HL-60 (cell line): ENCODE measurements at places on chromosomes 7 and 10.

DNA sequence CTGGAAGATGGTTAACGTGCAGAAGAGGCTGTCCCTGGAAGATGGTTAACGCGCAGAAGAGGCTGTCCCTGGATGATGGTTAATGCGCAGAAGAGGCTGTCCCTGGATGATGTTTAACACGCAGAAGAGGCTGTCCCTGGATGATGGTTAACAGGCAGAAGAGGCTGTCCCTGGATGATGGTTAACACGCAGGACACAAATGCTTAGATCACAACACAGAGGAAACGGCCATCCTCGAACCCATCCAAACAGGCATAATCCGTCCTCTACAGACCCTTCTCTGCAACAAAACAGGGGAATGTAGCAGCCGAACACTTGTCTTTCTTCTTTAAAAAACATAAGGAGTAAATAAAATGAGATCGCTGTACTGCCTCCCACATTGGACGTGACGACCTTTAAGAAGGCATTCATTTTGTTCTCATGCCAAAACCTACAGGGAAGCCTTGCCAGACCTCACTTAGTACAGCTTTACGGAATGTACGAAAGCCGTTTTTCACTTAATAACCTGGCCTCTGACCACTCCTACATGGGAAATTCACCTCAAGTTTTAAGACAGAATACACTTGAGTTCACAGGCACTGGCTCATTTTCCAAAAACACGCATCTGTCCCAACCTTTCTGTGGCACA is 245.2 kb downstream of the ZMYND11 start:
- no peak for DNase-seq

- DNase-seq = no peak
These were observed 110.7 kb downstream of the VIPR2 start for GRCh38 chr7:159033956-159034355.

- no peak for DNase-seq
These were observed 50.7 kb downstream of the LMBR1 start for GRCh38 chr7:156842317-156842716.

GRCh38 chr10:35349389-35349915 is 13.1 kb downstream of the CCNY start:
- DNase-seq = no peak

DNA sequence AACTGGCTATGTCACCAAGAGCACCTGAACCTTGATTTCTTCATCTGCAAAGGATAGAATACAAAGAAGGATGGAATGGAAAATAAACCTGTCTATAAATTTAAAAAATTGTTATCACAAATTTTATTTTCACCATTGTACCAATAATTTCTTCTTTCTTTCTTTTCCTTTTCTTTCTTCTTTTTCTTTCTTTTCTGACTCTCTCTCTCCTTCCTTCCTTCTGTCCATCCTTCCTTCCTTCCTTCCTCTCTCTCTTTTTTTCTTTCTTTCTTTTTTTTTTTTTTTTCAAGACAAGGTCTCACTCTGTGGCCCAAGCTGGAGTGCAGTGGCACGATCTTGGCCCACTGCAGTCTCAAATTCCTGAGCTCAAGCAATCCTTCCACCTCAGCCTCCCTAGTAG is 36.6 kb upstream of the SORBS1 start:
- no peak for DNase-seq

- DNase-seq = no peak
These were observed 5.8 kb downstream of the MRC1 start for GRCh38 chr10:17814973-17815372.

DNA sequence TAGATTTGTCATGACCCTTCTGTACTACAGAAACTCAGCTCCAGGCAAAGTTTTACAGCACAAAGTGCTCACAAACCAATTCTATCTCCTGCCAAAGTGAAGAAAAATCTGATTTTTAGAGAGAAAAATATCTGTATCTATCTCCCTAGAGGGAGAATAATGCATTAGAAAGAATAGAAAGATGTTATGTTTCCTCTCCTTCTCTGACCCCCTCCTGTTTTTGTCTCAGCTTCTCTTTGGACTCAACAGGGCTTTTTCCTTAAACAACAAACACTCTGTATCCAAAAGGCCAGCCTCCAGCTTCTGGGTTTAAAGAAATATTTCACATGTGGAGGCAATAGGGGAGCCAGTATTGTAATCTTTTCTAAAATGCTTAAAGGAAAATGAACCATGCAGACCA is 627.4 kb downstream of the REEP3 start:
- DNase-seq = no peak

GRCh38 chr7:14055813-14056212 is 66.3 kb upstream of the ETV1 start:
- DNase-seq = no peak

DNA sequence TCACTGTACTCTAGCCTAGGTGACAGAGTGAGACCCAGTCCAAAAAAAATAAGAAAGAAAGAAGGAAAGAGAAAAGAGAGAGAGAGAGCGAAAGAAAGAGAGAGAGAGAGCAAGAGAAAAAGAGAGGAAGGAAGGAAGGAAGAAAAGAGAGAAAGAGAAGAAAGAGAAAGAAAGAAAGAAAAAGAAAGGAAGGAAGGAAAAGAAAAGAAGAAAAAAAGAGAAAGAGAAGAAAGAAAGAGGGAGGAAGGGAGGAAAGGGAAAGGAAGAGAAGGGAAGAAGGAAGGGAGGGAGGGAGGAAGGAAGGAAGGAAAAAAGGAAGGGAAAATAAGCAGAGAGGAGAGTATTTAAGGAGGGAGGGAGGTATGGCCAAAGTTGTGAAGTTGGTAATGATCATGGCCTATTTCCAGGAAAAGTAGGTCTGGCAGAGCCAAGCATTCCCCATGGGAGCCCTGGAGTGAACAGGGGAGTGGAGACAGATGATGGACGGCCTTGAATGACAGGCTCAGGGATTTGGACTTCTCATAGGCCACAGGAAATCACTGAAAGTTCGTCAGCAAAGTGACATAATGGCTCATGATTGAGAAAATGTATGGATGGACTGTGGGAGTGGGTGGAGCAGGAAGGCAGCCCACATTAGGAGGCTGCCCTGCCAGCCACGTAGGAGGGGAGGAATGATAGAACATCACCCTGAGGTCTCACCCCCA is 44.8 kb upstream of the CUX1 start:
- no peak for DNase-seq

- no peak for DNase-seq
These were observed 111.8 kb upstream of the PLPP4 start for GRCh38 chr10:120345186-120345585.

- DNase-seq = no peak
These were observed 108.9 kb upstream of the ASAH2 start for GRCh38 chr10:50360077-50360850.

- no peak for DNase-seq
These were observed 224.7 kb downstream of the CUX1 start for GRCh38 chr7:102042016-102042656.

DNA sequence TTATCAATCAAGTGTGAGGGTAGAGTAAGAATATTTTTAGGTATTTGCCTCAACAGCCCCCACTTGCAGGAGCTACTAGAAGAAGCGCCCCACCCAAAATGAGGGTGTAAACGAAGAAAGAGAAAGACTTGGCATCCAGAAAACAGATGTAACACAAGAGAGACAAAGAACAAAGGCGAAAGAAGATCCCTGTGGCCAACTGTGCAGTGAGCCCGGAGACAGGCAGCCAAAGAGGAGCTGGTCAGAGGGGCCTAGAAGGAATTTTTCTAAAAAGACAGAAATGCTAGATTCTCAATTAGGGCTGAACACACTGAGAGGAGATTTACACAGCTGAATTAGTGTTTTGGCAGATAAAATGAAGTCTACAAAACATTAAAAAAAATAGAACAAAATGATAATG is 29.6 kb upstream of the EIF5AL1 start:
- no peak for DNase-seq

GRCh38 chr10:96587264-96588059 is 650 bp upstream of the TM9SF3 start:
- DNase-seq = peak; percentile 42

GRCh38 chr10:26809973-26810372 is 50.8 kb downstream of the ABI1 start:
- no peak for DNase-seq

GRCh38 chr10:27536437-27536836 is 32.3 kb downstream of the RAB18 start:
- peak; percentile 15 for DNase-seq

DNA sequence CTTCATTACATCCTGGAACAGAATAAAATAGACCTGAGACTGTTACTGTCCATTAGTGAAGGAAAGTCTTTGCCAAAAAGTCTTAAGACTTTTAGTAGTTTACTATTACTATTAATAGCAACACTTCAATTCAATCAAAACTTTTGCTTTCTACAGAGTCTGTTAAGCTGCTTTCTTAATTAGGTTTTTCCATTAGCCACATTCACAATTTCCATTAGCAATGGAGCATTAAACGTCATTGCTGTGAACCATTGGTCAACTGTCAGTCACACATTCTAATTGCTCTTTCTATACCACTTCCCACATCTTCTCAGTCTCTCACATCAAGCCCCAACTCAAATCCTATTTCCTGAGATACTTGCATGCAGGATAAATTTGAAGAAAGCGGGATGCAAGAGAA is 736.6 kb upstream of the SORCS1 start:
- DNase-seq = no peak

DNA sequence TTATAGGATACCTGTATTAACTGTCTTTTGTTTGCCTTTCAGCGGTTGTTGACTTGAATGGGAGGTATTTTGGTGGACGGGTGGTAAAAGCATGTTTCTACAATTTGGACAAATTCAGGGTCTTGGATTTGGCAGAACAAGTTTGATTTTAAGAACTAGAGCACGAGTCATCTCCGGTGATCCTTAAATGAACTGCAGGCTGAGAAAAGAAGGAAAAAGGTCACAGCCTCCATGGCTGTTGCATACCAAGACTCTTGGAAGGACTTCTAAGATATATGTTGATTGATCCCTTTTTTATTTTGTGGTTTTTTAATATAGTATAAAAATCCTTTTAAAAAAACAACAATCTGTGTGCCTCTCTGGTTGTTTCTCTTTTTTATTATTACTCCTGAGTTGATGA is 26.6 kb downstream of the RBM17 start:
- no peak for DNase-seq

DNA sequence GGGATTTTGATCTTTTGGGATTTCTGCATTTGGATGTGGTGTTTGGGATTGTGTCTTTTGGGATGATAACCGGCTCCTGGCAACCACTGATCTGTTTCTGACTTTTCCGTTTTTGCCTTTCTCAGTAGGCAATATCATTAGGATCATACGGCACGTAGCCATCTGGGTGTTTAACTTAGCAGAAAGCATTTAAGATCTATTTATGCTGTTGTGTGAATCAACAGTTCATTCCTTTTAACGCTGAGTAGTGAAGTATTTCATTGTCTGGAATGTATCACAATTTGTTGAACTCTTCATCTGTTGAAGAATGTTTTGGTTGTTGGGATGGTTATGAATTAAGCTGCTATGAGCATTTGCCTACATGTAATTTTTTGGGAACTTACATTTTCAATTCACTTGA is 459.6 kb downstream of the SDK1 start:
- DNase-seq = no peak

- no peak for DNase-seq
These were observed 1177.4 kb upstream of the PHF14 start for GRCh38 chr7:9796241-9796640.

DNA sequence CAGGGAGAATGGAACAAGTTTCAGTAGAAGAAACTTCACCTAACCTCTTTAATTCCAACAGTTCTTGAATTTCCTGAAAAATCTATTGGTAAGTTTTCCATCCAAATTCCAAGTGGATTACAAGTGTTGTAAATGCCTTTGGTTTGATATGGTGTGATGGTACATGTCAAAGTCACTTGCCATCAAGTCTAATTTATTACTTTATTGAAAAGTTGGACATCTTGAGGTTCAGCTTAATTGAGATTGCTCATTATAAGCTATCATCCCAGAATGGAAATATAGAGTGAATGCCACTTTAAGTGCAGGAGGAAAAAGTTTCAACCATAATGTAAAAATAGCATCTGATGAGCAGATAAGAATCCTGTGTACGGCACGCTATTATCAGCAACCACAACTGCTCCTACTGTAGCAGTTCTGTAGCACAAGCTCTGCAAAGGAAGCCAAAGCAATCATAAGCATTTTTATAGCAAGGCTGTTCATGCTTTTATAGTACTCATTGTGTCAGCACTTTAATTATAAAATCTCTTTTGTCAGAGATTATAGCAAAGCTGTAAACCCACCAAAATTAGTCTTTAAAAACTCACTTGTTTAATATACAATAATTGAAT is 991.8 kb upstream of the PHF14 start:
- DNase-seq = no peak

DNA sequence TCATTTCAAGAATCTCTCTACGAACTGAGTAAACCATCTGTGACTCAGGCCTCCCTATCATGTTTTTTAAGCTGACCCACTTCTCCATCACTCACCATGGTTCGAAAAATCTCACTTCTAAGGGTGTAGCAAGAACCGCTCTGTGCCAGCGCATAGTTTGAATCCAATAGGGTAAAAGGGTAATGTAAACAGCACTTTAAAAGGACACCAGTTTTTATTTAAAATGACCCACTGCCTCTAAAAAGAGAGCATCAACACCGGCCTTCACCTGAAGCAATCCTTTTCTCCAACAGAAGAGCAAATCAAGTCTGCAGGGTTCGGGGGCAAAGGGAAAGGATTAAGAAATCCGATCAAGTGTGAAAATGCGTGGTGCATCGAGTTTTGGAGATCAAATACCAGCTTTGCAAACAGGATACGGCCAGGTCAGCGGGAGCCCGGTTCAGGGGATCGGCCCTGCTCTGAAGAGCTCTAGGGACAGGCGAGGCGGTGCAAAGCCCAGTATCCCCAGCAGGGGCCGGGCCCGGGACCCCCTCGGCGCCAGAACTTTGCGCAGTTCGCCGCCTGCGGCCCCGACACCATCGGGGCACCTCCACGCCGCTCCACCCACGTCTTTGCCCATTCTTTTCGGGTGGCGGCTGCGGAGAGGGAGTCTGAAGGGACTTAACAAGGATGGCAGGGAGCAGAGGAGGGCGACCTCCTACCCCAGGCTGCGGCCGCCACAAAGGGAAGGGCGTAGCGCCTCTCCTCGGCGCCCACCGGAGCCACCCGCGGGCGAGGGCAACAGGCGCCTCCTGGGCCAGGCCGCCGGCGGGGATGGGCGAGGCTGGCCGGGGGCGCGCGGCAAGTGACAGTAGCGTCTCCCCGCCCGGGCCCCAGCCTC is 842 bp downstream of the NMT2 start:
- no peak for DNase-seq

DNA sequence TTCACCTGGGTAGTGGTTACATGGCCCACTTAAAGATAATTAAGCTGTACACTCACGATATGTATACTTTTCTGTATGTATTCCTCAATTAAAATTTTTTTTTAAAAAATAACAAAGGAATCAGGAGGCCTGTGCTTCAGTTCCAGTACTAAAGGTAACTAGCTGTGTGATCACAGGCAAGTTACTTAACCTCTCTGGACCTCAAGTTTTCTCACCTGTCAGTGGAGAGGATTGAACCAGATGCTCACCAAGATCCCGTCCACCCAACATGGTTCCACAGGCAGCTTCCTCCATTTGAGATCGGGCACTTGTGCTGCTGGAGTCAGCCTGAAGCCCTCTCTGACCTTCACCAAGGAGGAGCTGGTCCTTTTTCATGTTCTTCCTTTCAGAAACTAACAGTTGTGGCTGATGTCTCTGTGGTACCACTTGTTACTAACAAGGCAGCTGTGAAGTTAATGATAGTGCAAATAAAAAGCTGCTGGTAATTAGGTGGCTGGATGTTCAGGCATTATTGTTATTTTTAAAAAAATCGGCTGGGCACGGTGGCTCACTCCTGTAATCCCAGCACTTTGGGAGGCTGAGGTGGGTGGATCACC is 29.4 kb upstream of the SMNDC1 start:
- no peak for DNase-seq
